Activated CD4-positive, CD25-positive, alpha-beta regulatory T cell treated with anti-CD3 and anti-CD28 coated beads, Interleukin-2, amount 50 U/mL, for 24 hours (primary cell): ENCODE measurements at places on chromosomes 12 and 14.

DNA sequence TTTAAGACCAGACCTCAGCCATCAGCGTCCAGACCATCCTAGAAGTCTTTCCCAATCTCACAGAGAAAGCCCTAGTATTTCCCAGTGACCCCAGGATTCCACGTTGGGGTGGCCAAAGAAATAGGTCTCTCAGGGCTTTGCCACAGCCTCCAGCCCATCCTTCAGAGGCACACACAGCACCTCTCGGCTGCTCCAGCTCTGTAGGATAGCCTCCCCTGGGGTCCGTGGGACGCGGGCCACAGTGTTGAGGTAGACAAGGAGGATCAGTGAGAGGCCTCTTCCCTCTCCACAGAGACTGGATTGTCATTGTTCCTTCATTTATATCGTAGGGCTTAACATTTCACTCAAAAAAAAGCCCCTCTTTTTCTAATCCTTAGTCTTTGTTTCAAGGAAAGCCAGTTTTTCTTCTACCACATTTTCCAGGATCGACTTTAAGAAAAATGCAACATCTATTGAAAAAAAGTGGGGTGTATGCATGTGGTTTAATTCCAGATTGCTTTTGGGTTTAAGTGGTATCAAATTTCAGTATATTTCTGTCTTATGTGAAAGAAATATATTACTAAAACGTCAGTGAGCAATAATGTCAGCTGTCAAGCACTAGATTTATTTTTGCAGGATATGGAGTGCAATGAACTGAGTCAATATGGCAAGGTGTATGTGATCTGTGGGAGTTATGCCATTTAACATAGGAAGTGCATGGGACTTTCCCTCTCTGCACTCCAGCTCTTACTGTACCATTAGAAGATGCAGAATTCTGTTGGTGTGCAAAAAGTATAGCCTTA, 187.5 kb downstream of the MSRB3 start:
- ATAC-seq, result no peak

DNA sequence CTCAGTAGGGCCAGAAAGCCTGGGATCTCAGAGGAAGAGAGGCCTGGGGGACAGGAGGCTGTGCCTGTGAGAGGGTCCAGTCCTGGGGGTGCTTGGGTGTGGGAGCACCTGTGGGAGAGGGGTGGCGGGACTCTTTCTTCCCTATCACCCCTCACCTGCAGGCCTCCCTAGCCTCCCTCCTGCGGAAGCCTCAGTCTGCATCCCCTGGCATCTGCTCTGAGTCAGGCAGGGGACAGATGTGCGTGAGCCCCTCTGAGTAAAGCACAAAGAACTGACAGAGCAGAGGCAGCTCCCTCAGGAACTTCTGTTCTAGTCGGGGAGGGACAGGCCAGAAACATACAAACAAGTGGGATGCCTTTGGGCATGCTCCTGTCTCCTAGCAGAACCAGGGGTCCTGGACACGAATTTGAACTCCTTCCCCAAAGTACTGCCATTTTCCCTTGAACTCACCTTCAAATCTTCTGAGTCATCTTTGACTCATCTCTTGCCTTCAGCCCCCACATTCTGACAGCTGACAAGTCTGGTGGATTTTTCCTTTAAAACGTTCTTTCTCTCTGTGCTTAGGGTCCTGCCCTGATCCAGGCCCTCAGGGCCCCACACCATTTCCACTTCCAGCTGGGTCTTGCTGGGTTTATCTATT, 8.5 kb upstream of the HSP90AA1 start:
- ATAC-seq, result peak; percentile 61

DNA sequence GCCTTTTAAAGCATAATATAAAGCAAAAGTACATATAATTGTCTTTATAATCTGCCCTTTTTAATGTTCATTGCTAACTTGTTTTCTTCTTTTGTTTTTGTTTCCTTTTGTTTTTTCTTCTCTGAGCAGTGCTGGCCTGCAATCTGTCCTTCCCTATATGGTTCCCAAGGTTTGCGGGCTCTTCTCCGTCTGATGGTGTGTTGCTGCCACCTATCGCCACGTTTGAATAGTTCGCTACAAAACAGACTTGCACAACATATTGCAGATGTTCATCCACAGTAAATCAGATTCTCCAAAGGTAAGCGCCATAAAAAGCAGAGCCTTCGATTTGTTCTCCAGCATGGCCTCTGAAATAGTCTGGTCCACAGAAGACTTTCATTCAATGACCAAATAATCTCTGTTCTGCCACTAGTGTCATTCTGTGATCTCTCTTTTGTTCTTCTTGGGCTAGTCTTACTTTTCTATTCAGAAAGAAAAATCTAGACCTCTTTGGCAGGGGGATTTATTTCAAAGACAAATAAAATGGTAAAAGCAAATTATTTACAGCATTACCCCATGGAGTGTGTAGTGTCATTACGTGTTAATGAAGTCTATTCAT, 33.5 kb downstream of the C12orf50 start:
- no peak for ATAC-seq

- no peak for ATAC-seq
These were observed 132.0 kb downstream of the KICS2 start for GRCh38 chr12:64090047-64090446.

DNA sequence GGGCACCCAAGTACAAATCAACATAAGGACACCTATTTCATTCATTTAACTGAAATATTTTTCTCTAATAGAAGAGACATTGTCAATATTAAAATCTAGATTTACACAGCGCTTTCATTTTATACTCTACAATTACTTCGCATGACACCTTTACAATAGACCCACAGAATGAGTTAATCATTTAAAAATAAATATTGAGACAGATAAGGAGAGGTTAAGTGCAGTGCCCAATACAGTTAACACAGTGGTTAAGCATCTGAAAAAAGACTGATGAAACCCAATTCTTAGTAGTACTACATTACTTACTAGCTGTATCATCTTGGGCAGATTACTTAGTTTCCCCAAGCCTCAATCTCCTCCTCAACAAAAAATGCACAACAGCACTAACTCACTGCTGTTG, 116.2 kb downstream of the DENND5B start:
- no peak for ATAC-seq

GRCh38 chr12:75481013-75481705, 604 bp downstream of the GLIPR1 start:
- ATAC-seq, result peak; percentile 49

GRCh38 chr12:59839514-59839913, 243.7 kb downstream of the SLC16A7 start:
- ATAC-seq, result no peak

DNA sequence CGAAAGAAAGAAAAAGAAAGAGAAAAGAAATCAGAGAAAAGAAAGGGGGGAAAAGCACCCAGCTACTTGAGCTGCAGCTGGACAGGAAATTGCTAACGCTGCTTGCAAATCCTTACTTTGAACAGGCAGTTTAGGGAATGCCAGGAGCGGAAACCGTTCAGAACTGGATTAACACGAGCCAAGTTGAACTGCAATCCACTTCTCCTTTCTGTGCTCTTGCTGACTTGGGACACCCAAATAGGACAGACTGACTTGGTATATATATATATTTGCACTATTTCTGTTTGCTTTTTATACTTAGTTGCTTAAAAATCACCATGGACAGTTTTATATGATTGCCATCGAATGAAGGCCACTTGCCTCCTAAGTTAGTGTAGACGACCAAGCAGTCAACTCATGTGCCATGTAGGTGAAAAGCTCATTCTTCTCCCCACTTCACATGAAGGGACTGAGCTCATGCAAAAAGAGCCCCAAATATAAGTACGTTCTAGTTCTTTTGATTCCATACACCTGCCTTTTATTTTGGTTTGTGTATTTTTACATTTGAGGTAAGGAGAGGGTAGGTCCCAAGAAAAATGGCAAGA, 5.5 kb downstream of the DUSP6 start:
- ATAC-seq, result no peak

DNA sequence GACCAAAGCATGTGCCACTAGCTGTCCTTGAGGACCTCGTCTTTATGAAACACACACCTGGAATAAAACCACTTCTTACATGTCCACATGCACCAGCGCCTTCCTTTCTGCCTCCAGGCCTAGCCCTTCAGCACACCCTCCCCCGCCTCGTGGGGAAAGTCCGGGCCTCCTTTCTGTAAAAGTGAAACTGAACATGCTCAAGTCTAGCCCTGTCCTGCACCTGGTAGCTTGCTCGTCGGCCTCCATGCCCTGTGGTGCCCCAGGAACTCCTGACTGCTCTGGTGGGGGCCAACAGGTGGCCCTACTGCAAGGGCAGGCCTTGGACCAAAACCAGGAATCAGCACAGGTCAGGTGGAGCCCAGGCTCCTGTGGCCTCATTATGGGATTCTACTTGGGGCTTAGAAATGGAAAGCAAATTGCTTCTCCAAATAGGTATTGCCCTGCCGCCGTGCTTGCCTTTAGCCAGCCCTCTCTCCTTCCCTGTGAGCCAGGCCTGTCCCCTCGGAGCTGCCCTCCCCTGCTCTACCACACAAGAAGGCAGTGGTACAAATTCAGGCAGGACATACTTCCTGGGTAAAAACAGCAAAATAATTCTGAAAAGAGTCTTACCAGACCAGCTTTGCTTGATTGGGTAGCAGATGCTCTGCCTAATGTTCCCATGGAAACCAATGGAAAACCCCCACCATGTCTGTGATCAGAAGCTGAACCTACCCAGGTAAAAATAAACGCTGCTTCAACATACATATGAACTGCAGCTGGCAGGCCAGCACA, 43.5 kb downstream of the ERH start:
- ATAC-seq, result peak; percentile 85

- no peak for ATAC-seq
These were observed 43.2 kb upstream of the BCL11B start for GRCh38 chr14:99315197-99315596.

DNA sequence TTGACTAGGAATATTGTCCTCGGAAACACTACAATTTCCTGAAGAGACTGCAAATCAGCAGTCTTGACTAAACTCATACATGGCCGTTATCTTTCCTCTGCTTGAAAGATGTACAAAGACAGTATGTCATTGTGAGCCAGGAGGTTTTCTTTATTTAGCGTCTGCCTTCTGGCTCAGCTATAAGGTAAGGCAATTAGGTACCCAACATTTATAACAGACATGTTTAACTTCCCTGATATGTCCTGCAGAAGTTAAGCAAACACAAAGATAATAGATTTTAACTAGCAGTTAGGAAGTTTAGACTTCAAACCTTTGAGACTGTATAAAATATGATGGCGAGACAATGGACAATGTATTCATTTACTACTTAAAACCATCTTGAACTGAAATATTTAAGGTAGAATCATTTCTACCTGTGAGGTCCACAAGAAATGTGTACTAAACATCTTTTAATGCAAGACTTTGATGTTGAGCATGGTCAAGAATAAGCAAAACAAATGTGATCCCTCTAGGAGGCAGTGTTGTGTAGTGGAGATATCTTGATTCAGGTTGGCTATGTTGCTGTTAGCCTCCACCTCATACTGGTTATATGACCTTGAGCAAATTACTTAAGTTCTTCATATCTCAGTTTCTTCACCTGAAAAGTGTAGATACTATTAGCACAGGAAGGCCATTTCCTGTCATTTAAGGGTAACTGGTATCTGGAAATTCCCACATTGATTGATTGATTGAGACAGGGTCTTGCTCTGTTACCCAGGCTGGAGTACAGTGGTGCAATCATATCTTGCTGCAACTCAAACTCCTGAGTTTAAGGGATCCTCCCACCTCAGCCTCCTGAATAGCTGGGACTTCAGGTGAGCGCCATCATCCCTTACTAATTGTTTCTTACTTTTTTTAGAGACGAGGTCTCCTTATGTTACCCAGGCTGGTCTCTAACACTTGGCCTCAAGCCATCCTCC, 96.3 kb upstream of the EEA1 start:
- no peak for ATAC-seq

DNA sequence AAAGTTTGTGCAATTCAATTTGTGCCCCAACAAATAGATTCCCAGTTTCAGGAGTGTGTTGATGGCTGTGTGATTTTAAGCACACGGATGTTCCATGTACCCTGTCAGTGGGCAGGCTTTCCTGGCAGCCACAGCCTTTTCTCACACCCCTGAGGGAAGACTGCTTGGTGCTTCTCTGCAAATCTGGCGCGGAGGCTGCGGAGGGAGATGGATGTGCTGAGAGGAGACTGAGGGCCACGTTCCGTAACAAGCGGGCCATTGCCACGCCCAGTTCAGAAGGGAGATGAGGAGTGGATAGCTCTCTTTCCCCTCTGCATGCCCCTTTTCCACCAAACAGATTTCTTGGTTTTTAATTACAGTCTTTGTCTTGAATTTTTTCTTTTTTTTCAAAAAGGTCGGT, 89.1 kb downstream of the BEGAIN start:
- ATAC-seq, result no peak

GRCh38 chr12:72270961-72271360, 1.2 kb upstream of the TRHDE start:
- ATAC-seq, result no peak

DNA sequence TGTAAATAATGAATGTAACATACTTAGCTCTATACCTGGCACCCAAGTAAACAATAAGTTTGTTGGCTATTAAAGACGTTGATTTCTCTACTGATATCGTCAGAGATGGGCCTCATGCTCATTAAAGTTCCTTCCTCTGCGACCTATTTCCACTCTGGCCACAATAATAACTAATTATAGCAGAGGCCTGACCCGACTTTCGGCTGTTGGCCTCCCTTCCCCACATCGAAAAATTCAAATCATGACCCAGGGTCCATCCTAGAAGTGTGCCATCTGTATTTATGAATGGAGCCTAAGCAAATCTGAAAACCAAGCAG, 321 bp upstream of the USP30 start:
- no peak for ATAC-seq

- ATAC-seq, result no peak
These were observed 5.2 kb downstream of the WNT10B start for GRCh38 chr12:48966177-48966895.

DNA sequence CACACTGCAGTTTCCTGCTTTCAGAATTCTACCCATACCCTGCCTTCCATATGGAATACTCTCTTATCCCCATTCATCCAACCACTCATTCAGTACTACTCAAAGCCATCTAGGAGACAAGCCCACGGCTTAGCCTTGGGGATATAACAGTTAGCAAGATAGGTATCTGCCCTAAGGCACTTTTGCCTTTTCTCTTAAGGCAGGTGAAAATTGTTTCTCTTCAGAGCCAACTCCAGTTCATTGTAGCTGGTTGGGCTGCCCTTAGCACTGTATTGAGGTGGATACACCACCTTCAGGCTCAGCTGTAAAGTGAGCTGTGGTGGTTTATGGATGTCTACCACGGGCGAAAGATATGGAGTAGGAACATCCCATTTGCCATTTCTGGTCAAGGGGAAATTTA, 729.7 kb upstream of the TBX3 start:
- no peak for ATAC-seq

DNA sequence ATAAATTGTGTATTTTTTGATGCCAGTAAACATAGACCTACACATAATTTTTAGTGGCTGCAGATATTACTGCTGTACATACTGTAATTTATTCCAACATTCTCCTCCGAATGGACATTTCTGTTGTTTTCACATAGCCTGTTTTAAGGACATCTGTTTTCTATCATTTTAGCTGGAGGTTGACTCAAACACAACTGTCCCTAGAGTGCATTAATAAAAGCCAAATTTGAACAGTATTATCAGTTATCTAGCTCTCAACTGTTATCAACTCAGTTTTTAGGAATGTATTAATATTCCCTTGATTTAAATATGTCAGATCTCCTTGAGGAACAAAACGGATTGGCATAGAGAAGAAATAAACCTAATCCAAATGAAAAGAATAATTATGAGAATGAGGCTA, 17.2 kb upstream of the PIWIL1 start:
- ATAC-seq, result no peak

- no peak for ATAC-seq
These were observed 188.7 kb downstream of the PRKD1 start for GRCh38 chr14:29738950-29739349.
